Activated CD4-positive, alpha-beta T cell treated with anti-CD3 and anti-CD28 coated beads, Interleukin-2, amount 50 U/mL, for 48 hours (primary cell): ENCODE measurements at places on chromosomes 16 and 17.

DNA sequence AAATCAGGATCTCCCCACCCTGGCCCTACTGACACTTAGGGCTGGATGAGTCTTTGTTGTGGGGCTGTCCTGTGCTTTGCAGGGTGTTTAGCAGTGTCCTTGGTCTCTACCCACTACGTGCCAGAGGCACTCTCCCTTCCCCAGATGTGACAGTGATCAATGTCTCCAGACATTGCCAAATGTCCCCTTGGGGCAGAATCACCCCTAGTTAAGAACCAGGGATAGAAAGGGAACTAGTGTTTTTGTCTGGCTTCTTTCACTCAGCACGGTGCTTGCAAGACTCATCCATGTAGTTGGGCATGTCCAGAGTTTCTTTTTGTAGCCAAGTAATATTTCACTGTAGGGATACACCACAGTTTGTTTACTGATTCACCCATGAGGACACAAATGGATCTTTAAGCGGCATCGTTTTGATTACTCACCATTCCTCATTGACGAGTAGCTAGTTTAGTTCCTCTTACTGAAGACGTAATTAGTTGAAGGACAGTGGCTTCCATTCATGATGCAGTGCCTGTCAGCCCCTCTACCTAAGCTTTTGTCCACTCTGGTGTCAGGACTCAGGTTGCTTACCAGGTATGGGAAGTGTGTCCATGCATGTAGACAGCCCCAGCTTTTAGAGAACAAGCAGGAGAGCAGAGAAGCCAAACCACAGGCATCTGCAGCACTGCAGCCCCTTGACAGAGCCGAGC, 26.0 kb upstream of the ITGB4 start:
- no peak for DNase-seq

- DNase-seq: no peak
These were observed 20.7 kb upstream of the MYLK3 start for GRCh38 chr16:46768809-46769208.

GRCh38 chr16:67844497-67844896, 2.2 kb upstream of the NUTF2 start:
- no peak for DNase-seq

DNA sequence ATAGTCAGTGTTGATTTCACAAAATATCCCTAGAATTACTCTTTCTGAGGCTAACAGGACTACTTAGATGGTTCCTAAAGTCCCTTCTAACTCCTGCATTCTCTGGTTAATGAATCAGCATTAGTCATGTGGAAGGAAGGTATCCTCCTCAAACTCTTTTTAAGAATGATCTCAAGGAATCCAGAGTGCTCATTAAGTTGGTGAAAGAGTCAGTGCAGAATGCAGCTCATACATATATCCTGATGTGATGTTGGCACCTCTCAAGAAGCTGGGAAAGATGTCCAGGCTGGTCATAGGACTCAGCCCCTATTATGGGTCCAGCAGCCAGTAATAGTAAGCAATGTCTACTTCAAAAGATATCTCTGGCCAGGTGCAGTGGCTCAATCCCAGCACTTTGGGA, 65.5 kb downstream of the PIGL start:
- DNase-seq: no peak
